ENCODE measurements at places on chromosomes 16 and 17.

DNA sequence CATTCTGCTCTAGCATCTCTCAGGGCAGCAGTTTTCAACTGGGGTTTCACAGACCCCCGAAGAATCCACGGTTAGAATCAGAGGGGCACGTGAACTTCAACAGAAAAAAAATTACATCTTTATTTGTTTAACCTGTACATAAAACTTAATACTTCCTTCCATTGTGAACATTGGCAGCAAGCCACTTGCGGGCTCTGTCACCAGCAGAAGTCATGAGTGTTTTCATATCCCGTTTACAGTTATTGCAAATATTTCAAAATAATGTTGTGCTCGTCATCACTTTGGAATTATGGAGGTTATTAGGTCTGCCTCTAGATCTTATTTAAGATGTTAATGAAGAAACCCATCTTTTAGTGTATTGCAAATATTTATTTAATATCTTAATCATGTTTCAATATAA is 109.8 kb downstream of the SDR42E1 start:
- no peak for DNase-seq

DNA sequence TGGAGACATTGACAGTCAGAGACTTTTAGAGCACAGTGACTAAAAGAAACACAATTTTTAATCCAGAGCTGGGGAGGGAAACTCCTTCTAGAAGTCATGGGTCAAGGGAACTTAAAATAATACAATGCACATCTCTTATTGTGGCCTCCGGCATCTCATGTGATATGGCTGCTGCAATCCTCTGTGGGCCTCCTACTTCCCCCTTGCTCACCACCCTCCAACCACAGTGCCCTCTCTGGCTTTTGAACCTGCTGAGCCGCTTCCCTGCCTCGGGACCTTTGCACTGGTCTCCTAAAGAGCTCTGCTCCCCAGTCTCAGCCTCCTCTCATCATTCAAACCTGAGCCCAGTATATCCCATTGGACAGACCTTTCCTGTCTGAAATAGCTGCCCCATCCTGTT is 47.6 kb downstream of the HS3ST2 start:
- no peak for DNase-seq

GRCh38 chr16:80536238-80536637 is 4.6 kb upstream of the DYNLRB2 start:
- no peak for DNase-seq

- no peak for DNase-seq
These were observed 194.9 kb downstream of the UTP18 start for GRCh38 chr17:51455211-51455610.

DNA sequence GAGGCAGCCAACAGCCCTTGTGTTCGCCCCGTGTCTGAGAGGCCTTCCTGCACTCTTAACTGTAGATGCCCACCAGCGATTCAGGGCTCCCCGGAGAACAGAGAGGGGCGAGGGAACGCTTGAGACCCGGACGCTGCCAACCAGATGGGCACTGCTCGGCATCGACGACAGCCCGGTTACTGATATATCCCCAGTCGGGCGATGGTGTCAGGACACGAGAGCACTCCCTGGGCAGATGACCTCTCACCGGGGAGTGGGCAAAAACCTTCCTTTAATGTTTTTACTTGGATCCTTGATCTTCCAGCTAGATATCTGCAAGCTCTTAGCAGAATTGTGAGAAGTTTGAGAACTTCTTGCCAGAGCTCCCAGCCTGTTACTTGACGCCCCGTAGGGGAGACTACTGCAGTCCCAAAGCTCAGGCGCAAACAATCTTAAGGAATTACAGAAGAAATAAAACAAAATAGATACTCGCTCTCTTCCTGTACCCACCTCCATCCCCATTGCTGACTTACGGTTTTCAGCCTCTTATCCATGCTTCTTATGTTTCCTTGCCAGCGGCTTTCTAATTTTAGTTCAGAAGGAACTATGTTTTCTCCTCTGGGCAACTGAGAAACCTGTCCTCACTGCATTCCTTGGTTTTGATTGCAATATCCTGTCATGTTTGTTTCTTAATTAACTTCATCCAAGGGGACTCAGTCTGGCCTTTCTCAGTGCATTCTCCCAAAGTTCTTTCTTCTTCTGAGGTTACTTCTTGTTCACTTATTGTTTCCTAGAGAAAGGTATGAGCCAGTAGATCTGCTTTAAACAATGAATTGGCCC is 845 bp downstream of the SP2 start:
- no peak for DNase-seq

DNA sequence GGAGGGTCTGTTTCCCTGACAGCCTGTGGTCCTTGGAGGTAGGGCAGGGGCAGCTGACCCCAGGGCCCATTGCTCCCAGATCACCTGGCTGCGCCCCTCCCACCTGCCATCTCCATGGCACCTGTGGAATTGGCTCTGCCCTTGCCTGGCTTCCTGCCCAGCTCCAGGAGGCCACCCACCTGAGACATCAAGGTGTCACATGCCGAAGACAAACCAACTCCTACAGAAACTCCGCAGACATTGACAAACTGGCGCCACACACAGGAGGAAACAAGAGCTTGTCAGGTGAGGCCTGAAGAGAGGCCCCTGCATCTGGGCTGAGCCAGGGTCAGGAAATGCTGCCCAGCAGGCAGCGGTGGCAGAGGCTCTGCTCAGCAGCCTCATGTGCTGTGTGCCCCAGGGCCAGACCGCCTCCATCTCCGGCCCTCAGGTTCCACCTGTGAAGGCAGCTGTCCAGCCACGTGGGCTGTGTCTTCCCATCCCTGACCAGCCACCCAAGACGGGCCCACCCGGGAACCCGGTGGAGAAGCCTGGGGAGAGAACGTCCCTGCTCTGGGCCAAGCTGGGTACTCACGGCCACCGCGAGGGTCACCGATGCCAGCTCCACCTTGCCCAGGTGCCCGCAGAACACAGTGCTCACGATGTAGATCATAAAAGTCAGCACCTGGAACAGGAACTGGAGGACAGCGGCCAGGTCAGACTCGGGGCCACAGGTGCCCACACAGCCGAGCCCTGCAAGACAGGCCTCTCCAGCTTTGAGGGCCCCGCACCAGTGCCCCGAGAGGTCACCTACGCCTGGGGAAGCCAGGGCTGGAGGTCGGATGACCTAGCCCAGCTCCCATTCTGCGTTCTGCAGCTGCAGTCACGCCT is 1.6 kb downstream of the SLC47A2 start:
- DNase-seq = no peak

- no peak for DNase-seq
These were observed 120.0 kb downstream of the PHKB start for GRCh38 chr16:47581114-47581513.

- DNase-seq = no peak
These were observed 12.1 kb downstream of the LPO start for GRCh38 chr17:58250344-58251011.

DNA sequence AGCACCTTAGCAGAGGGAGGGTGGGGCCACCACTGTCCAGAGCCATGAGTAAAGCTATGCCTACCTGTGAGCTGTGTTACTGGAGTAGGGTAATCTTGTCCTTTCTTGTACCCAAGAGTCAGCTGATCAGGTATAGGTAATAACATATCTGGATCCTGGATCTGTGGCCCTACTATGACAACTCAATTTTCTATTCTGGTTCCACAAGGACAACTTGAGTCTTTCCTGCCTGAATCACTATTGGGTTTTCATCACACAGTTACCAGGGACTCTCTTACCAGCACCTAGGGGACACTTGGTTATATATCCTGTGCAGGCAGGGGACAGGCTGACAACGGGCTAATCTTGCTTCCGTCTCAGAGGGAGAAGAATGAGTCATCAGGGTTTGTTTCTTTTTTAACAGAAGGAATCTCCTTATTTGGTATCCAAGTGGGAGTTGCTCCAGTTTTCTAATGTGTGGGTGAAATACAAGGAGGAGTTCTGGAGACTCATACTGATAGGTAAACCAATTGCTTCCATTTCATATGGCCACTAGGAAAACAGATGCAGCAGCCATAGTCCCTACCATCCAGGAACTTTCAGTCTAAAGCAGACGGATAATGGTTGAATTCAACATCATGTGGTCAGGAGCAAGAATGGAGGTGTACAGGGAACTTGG is 6.8 kb downstream of the ZNF267 start:
- no peak for DNase-seq

DNA sequence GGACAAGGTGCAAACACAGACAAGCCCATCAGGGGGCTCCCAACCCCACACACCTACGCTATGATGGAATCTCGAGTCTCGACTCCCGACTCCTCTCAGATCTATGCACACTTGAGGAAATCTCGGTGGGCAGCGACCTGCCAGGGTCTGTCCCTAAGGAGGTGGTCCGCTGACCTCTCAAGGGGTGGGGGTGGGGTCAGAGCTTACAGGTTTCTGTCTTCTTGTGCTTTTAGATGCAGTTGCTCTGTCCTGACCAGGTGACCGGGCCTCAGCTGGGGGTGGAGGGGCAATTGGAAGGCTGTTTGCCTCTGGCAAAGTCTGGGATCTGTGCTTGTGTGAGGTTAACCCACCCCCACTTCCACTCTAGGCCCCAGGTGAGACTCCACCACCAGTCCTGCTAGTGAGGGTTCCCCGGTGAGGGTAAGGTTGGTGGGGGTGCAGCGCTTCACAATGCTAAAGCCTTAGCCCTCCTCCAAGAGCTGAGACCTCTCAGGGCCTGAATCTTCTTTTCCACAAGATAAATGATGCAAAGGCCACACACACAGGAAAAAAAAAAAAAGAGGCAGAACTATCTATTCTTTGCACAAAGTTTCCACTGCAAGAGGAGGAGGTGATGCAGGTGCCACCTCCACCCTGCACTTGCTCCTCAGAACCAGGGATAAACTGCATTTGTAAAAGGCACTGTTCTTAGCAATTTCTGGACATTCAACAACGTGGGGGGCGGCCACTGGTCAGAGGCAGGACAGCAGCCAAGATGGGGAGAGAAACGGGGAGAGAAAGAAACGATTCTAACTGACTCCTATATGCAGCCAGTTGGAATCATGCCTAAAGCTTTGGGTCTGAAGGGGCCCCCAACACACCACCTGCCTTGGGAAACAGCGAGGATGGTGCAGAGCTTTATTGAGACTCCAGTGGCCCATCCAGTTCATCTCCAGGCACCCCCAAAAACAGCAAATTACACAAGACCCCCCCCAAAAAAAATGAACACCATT is 4.1 kb downstream of the CISD3 start:
- no peak for DNase-seq

DNA sequence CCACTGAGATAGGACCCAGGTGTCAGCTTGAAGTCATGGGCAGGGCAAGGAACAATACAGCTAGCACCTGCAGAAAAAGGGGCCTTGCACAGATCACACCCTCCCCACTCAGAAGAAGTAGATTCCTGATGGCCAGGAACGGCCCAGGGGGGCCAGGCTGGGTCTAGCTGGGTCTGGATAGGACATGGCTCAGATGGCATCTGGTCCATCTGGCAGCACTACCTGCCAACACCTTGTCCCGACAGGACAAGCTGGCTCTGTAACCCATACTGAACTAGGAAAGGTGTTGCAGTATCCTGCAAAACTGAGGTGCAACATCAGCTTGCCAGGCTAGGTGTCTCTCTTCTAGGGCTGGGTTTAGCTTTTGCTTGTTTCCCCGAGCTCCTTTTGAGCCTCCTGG is 38.9 kb upstream of the GFOD2 start:
- DNase-seq = no peak

Measured in NCI-H1417 (cell line).